ENCODE measurements at places on chromosomes 13 and 19. TPM values are rescaled to one million over a fixed set of nuclear protein-coding genes. Genes with fewer than 3 reads are reported as not detected.

DNA sequence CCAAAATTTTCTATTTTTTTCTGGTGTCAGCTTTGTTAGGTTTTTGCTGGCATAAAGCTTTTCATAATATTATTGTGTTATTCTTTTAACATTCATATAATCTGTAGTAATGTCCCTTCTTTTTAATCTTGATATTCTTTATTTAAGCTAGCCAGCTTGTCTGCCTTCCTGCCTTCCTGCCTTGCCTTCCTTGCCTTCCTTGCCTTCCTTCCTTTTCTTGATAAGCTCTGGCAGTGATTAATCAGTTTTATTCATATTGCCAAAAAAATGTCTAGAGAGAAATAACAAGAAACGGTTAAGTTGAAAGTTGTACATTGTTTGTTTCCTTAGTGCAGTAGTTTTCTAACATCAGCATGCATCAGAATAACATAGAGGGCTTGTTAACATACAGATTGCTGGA, 257.5 kb downstream of the MAB21L1 start:
- DNase-seq = no peak
- no peaks in the 10 kb centered on the region for H3K27me3 ChIP-seq
- H3K4me1 ChIP-seq = no peaks in the 10 kb centered on the region
- no peak overlapping the region for H3K27ac ChIP-seq
- no peaks in the 10 kb centered on the region for H3K36me3 ChIP-seq

GRCh38 chr13:29196409-29197074, 376.4 kb downstream of the MTUS2 start:
- H3K36me3 ChIP-seq = no peaks in the 10 kb centered on the region

Gene ZNF30
- 2.8 TPM for total RNA-seq

Gene GMIP
- 4.4 TPM for total RNA-seq

All from IMR-90 (cell line).